ENCODE measurements at places on chromosomes 3 and 15.

GRCh38 chr15:45794712-45795439 lies 160.0 kb downstream of the SQOR start:
- DNase-seq = no peak

DNA sequence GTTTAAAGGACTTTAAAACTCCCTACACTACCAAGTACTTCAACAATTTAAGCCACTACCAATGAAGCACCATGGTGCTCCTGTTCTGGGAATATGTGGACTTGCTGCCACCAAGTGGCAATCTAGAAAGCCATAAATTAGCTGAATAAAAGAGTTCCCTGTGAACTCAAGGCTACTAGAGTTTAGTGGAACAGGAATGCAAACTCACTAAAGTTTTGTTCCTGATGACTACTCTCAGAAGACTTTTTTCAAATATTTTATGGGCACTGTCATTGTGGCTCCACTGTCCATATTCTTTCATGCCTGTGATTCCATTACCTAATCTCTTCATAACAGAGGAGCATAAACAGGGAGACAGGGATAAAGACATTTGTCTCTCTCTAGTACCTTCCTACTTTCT lies 63.9 kb downstream of the TMCC1 start:
- DNase-seq = no peak

DNA sequence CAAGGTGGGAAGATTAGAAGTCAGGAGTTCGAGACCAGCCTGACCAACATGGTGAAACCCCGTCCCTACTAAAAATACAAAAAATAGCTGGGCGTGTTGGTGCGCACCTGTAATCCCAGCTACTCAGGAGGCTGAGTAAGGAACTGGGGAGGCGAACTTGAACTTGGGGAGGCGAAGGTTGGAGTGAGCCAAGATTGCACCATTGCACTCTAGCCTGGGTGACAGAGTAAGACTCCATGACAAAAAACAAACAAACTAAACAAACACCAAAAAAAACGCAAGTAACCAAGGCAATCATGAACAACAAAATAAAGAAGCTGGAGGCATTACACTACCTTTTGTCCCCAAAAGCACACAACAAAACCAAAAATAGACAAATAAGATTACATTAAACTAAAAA lies 547.3 kb upstream of the GBE1 start:
- no peak for DNase-seq

DNA sequence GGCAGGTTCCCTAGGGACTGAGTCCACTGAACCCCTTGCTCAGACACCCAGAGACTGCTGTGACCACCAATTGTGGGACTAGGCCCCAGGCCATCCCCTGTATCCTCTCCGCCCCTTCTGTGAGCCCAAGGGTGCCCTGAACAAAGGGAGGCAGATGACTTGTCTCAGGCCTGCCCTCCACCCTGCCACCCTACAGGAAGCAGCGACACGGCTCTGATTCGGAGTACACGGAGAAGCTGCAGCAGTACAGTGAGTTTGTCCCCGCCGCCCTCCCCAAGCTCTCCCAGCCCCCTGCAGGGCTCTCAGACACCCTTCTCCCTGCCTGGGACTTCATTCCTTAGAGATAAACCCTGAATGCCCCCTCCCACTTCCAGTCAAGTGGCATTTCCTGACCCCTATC lies 16.6 kb downstream of the EPHB3 start:
- no peak for DNase-seq

DNA sequence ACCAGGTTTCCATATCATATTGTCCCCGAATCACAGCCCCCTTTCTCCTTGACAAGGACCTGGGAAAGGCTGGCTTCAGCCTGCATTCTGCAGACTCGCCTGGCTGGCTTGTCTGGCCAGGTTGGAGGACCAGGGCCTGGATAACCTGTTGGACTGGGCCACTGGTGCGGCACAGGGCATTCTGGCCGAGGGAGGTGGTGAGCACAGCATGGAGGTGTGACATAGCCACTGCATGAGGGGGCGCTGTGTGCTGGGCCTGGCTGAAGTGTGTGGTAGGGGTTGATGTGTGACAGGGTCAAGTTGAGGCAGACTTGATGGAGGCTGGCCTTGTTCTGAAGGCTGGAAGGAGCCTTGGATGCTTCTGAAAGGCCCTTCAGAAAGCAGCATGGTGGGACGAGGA lies 2.9 kb downstream of the ESYT3 start:
- DNase-seq = no peak

DNA sequence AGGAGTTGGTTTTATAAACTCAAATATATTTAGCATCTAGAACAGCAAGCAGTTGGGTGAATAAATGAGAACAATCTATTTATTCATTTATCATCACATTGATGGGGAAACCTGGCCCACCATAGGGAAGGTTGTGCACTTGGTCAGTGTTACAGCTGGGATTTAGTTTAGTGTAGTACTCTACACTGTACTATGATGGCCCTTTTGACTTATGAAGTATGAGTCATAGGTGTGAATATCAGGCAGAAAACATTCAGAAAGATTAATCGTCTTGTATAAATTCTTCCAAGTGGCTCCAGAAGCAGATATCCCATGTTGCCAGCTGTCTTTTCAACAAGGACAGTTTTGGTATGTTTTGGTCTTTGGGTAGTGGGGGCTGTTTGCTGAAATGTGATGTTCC lies 38.0 kb downstream of the BBS4 start:
- no peak for DNase-seq

DNA sequence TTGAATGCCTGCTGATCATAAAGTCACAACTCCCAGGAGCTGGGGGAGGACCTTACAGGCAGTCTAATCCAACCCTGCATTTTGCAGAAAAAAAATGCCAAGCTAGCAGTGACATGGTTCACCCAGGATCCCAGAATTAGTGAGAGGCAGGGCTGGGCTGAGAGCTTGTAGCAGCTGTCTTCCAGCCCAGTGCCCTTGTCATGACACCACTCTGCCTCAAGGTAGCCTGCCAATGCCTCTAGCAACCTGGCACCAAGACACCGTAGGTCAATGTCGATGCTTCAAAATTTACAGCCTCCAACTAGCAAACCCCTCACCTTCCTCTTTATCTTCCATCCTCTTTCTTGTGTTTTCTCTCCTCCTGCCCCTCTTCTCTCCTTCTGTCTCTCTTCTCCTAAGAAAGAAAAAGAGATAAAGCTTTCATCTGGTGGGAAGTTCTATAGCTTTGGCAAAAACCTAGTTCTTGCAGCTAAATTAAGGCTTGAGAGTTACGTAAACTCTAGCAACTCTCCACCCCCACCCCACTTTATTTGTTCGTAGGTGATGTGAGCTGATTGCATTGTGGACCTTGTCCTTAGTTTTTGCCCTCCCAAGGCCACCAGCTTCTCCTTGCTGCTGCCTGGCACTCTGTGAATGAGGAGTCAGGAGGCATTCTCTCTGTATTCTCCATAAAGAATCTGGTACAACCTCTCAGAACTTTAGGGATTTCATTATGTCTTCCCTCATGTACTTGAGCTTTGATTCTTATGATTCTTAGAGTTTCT lies 18.3 kb upstream of the BFSP2 start:
- DNase-seq = no peak

DNA sequence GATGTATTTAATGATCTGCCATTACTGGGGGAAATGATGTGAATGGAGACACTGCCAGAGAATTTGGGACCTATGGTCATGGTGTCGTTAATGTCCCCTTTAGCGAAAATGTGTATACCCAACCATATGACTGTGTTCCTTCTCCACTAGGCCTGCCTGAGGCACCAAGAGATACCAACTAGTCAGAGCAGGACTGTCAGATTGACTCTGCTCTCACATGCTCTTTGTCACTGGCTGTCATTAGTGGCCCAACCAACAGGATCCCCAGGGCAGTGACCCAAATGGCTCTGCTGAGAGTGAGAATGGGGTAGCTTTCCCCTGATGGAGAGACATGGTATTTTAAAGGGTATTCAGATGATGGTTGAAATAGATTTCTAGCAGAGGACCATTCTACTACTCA lies 2.8 kb downstream of the TAGLN3 start:
- DNase-seq = no peak

GRCh38 chr3:172666181-172666872 lies 44.5 kb downstream of the NCEH1 start:
- DNase-seq = no peak

DNA sequence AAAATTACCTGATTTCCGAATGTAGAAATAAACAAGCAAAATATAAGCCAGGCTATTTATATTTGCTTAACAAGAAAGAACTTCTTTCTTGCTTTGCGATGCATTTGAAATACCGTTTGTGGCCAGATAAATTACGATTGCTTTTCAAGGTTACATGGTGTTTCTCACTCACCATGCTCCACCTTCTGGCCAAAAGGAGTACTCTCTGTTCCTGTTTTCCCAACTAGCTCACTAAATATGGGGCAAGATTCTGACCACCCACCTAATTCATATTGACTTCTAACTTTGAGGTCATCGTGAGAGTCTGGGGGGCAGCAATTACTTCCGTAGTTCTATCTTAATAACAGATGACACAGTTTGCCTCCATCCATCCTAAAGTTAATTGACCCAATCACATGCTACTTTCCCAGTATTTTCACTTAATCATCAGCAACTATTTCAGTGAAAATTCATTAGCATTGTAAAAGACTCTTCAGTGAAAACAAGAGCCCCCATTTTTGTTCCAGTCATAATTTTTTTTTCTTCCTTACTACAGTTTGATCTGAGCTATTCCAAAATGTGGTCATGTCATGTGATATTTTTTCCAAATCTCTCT lies 25.9 kb downstream of the ACP3 start:
- no peak for DNase-seq

DNA sequence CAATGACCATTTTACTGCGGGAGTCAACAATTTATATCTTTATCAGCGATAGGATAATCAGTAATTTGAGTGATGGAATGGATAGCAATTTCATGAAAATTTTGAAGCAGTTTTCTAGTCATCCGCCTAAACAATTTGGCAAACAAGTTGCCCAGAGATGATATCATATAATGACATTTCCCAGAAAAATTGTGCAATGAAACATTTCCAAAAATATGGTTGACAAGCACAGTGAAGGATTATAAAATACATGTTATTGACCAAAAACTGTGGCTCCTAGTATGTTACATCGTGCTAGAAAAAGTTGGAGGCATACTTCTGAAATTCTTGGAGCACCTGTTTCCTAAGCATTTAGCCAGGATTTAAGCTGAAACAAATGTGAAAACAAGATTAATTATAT lies 145.1 kb downstream of the GHSR start:
- no peak for DNase-seq

DNA sequence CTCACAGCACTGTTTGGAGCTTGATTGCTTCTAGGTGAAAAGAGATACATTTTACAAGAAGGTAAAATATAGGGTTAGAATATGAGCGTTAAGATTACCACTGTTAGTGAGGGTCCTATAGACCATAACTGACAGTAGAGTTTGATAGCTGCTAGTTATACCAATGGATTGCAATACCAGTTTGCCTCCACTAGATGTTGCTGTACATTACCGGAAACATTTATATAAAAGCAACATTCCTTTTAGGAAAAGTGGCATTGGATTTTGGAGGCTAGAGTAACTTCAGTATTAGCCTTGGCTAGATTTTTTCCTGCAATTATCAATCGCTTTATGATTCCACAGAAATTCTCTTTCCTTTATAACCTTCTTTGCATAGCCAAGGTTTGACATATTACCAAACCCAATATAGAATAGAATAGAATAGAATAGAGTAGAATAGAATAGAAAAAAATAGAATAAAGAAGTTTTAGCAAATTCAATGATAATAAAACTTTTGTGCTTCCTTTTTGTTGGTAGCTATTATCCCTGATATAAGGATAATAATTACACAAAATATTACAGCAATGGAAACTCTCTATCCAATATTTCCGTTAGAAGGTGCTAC lies 1093.6 kb upstream of the ALCAM start:
- no peak for DNase-seq

GRCh38 chr15:85717212-85717611 lies 77.5 kb downstream of the KLHL25 start:
- no peak for DNase-seq

DNA sequence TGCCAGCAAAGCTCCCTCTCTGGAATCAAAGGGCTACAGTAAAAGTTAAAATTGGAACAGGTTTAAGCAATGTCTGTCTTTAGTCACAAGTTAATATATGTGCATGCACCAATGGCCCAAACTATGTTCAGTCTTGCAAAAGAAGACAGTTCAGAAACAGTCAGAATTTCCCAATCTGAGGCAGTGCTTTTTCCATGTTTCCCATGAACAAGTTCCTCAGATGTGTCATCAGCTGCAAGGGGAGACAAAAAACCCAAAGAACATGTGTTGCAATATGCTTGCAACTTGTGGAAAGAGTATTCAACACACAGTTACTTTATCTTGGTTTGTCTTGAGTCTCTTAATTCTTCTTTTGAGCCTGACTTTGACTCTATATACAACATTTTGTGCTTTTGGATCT lies 148.4 kb downstream of the USP13 start:
- DNase-seq = no peak

DNA sequence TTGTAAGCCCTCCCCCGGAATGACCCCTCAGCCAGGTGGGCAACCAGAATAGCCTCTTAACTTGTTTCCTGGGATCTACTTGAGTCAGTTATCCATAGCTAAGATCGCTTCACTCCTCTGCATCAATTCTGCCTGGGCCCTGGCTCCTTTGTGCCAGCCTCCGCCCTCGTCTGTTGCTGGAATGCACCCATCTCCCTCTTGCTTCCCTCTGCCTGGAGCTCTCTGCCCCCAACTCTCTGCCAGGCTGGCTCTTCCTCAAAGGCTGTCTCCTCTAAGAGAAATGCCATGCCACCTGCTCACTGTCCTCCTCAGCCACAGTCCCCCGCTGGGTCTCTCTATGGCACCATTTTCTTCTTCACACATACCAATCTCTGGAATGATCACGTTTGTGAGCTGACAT lies 240.8 kb downstream of the ADAMTS17 start:
- DNase-seq = no peak

GRCh38 chr3:100761211-100761942 lies 52.1 kb downstream of the TFG start:
- no peak for DNase-seq

- no peak for DNase-seq
Measured at GRCh38 chr15:68200016-68200861, 4.9 kb downstream of the CALML4 start.

DNA sequence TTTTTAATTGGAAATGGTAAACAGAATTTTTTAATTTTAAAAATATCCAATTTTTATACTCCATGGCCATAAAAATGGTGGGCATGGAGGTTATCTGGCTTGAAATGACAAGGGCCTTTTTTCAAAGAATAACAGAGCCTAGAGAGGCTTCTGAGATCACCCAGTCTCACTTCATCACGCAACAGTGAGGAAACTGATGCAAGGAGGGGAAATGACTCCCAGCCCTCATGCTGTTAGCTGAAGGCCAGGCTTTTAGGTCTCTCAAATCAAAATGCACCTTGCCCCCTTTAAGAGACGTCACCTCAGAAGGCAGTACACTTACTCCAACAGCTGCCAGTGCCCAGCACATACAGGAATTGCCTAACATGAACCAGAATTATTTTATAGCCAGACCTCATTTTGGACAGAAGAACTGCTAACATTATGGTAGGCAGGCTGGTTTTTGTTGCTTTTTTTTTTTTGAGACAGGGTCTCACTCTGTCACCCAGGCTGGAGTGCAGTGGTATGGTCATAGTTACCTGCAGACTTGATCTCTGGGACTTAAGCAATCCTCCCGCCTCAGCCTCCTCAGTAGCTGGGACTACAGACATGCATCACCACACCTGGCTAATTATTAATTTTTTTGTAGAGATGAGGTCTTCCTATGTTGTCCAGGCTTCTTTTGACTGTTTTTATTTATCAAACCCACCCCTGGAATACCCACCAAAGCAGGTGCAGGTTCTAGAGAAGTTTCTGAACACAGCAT lies 9.1 kb downstream of the RAB43 start:
- DNase-seq = no peak

All from activated T-helper 1 cell treated with anti-CD3 and anti-CD28 coated beads, Interleukin-2, amount 50 U/mL, for 16 hours (primary cell).